ENCODE measurements at places on chromosomes 11 and 22.

DNA sequence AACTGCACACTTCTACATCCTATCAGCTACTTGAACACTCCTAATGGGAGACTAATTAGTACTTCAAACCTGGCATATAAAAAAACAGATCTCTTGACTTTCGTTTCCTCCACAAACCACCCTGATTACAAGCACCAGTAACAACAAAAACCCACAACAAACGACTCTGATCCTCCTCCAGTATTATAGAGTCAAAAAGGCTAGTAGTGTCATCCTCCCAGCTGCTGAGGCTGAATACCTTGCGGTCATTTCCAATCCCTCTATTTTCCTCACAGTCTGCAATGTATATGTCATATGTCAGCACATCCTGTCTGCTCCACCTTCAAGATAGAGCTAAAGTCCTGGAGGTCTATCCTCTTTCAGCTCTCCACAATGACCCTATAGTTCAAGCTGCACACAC is 688.9 kb upstream of the RAG2 start:
- no peak for DNase-seq

DNA sequence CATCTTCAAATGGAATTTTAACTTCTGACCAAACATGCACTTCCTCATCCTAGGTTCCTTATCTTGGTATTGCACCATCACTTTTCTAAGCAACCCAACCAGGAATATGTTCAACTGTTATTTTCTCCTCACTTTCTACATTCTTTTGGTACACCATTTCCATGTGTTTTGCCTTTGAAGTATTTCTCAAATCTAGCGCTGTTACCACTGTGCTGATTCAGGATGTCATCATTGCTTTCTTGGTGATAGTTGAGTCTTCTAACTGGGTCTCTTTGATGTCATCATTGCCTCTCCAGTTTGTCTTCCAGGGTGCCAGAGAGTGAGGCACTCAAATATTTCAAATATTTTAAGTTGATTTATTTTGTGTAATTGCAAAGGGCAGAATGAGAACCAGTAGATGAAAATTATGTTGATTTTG is 47.5 kb downstream of the HORMAD2 start:
- DNase-seq: no peak

GRCh38 chr11:103465555-103466140 is 356.4 kb downstream of the DYNC2H1 start:
- DNase-seq: no peak

- DNase-seq: no peak
Measured at GRCh38 chr11:6249770-6250555, 9.7 kb upstream of the CCKBR start.

- DNase-seq: peak; percentile 89
Measured at GRCh38 chr11:86218125-86219084, 26.1 kb upstream of the EED start.

- DNase-seq: peak; percentile 13
Measured at GRCh38 chr22:48450188-48450825, 1377.4 kb downstream of the BRD1 start.

GRCh38 chr11:29002816-29003215 is 894.6 kb downstream of the METTL15 start:
- no peak for DNase-seq

DNA sequence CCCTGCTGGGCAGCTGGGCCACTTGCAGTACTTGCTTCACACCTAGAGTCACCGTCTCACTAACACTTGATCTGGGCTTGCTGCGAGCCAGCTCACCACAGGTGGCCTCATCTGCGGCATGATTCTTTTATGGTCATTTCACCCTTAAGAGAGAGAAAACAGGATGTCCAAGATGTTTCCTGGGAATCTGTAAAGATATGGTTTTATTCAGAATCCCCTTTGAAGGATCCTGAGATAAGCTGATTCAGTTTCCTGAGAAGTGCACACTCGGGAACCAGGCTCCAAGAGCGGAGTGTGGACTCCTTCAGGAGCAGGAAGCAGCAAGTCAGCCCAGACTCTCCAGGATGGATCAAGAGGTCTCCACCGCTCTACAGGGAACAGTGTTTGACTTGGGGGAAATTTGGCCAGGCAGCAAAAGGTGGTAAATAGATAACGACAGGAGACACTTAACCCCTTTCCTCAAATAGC is 21.8 kb upstream of the TP53AIP1 start:
- DNase-seq: no peak

DNA sequence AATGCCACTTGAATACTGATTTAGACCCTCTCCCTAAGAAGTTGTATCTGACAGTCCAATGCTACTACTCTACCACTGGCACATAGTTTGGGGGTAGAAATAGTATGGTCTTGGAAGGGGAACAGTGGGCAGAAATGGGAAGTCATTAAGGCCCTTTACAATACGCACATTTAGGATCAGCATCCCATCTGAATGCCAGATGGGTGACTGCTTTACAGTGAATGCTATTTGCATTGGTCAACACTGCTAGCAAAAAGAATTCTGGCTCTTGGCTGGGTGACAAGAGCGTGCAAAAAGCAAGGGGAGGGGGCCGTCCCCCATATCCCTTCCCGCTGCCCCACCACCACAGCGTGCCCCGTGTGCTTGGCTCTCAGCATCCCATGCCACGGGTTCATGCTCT is 104.7 kb upstream of the BID start:
- no peak for DNase-seq

Measured in eye (tissue), 1 donor.